NCI-H2171 (cell line): ENCODE measurements at places on chromosomes 3 and 15.

GRCh38 chr15:40796041-40796440 lies 10.8 kb upstream of the ZFYVE19 start:
- no peak for DNase-seq

GRCh38 chr15:78564743-78565096 lies 600 bp upstream of the CHRNA5 start:
- DNase-seq, result no peak

DNA sequence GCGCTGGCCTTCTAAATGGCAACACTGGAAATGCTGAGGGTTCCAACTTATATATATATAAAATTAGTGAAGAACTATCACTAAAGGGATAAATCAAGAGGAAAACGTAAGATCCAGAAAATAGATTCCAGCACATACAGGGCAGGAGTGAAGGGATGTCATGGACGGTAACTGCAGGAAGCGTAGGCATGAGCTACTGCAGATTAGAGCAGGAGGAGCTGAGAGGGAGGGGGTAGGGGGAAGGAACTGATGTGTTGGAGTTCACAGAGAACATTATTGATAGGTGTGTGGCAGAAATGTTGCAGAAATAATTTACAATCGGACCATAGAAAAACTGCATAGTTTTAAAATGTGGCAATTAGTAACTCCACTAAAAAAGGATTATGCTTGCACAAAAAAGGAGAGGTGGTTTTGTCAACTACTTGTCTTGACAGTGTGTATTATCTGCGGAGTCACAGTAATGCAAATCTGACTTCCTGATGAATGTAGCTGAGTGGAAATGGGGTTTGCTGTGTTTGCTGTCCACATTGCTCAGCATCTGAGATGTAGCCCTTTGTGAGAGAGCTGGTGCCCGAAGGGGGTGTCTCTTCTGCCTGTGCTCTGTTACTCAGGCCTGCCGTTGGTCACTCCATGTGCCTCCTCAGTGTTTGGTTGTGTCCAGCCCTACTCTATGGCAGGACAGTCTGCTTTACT lies 61.2 kb downstream of the PAK2 start:
- DNase-seq, result no peak

DNA sequence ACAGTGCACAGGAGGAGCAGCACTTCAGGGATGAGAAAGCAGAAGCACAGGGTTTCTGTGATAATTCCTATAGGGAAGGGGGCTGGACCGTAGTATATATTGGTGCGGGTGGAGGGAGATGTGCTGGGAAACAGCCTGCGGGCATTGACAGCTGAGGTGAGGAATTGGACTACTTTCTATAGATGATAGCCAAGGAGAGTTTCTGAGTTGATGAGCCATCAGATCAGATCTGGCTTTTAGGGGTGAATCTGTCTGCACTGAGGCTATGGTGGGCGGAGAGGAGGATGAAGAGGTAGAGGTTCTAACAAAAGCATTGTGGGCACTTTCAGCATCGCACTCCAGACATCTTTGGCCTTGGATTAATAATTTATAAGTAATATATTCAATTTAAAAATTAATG lies 33.1 kb downstream of the SELENOT start:
- DNase-seq, result no peak

DNA sequence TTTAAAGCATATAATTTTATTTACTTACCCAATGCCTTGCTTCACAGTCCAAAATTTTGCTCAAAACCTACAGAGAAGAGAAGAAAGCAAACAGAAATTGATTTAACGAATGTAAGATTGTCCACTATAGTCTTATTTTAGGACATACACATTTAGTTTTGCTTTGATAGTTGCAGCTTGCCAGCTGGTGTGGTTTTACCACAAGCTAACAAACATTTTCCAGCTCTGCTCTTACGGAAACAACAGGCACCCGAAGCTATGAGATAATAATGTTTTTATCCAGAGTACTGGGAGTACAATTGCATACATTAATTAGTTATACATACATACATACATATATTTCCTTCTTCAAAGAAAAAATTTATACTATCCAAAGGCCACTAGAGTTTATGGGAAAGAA lies 10.4 kb downstream of the BCL6 start:
- DNase-seq, result no peak

- no peak for DNase-seq
Measured at GRCh38 chr3:167054926-167055325, 325.2 kb downstream of the ZBBX start.

GRCh38 chr3:14811684-14812083 lies 7.1 kb upstream of the FGD5 start:
- DNase-seq, result no peak

GRCh38 chr15:89860431-89860830 lies 33.4 kb downstream of the AP3S2 start:
- DNase-seq, result no peak

DNA sequence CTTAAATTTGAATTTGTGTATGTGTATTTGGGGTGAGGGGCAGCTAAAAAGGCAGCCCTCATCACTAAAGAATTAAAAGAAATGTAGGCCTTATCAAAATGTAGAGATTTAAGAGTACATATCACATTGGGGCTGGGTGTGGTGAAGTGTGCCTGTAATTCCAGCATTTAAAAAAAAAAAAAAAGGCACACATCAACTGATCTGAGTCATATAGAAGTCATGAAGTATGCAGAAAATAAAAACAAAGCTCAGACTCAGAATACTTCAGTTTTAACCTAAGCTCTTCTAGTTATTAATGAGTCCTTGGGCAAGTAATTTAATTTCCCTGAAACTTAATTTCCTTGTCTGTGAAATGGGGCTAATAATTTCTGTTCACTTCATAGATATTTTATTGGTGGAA lies 31.6 kb downstream of the SLC24A1 start:
- DNase-seq, result no peak

GRCh38 chr15:66294157-66294931 lies 976 bp downstream of the DIS3L start:
- peak; percentile 41 for DNase-seq

DNA sequence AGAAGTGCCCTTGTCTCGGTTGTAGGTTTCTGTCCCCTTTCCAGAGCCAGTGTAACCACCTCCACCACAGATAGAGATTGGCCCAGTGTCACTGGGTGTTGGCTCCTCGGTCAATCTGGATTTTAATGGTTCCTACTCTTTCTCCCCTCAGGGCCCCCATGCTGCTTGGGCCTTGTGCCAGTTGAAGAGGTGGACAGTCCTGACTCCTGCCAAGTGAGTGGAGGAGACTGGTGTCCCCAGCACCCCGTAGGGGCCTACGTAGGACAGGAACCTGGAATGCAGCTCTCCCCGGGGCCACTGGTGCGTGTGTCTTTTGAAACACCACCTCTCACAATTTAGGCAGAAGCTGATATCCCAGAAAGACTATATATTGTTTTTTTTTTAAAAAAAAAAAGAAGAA lies 75.2 kb downstream of the BOC start:
- no peak for DNase-seq
